ENCODE measurements at places on chromosomes 7 and 10.

DNA sequence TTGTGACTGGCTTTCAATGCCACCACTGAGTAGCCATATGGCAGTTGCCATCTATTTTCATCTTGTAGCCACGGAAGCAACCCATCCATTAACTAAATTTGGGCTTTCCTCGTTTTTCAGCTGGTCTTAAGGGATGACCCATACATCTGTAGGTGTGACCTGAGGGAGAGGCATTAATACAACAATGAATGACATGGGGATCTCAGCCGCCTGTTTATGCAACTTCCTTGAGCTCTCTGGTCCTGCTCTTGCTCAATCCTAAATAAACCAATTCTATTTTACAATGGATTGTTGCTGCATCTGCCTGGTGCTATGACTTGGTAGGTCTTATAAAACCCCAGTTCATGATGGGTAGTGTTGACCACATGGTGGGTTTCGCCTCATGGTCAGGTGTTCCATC lies 21.9 kb upstream of the ADAM22 start:
- DNase-seq, result no peak

DNA sequence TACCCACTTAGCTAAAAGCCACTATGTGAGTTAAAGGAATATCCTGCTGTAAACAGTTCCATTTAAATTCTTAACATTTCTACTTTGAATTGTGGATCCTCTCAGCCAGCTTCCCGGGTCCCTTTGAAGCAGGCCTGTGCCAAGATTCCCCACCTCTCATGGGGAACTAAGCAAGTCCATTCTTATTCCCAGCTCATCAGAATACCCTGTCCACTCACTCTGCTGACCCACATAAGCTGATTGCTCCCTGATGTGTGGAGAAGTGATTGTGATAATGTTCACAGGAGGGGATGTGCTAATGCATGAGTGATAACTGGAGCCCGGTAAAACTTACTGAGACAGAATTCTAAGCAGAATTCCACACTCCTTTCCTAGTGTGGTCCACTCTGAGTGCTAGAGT lies 709.7 kb downstream of the CNTNAP2 start:
- no peak for DNase-seq

GRCh38 chr7:49770838-49771237 lies 2.6 kb upstream of the VWC2 start:
- DNase-seq, result no peak

DNA sequence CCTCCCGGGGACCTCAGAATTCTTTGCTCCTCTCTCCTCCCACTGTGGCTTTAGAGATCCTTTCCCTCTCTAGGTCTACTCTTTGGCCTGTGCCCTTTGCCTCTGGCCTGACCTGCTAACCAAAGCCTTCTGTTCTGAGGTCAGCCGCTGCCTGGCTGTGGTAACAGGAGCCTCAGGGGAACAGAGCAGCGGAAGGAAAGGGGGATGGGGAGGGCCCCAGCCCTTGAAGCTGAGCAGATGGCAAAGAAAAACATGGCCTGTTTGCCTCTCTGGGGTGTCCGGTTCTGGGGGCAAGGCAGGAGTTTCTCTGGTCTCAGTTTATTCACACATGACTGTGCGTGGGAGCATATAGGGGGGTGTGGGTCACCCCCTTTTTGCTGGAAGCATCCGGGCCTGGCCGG lies 28.2 kb downstream of the COL26A1 start:
- peak; percentile 1 for DNase-seq

GRCh38 chr7:70698219-70698832 lies 433.6 kb upstream of the GALNT17 start:
- no peak for DNase-seq

GRCh38 chr10:17758896-17759295 lies 6.9 kb downstream of the TMEM236 start:
- DNase-seq, result no peak

- no peak for DNase-seq
Observed at GRCh38 chr10:98340261-98340939, 72.4 kb upstream of the LOXL4 start.

DNA sequence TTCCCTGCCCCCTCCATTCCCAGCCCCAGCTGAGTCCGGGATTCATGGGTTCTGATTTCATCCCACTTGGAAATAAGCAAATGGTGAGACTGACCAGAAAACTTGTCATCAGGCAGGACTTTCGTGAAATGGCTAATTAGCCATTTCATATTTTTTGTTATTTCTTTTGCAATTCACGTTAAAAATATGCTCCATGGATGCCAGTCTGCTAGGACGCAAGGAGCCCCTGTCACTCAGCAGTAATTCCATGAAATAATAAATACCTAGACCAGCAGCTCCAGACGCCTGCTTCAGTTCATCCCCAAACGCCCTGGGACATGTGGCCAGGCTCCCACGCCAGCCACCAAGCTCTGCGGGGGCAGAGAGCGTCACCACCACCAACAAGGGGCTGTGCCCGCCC lies 111.0 kb downstream of the TRIL start:
- DNase-seq, result no peak
